ENCODE measurements at places on chromosomes 16 and 17. TPM values are rescaled to one million over a fixed set of nuclear protein-coding genes. Genes with fewer than 3 reads are reported as not detected.
A peak's percentile ranks its signal among the peaks of the same experiment; 100 is the strongest.

GRCh38 chr16:87895641-87896141 is 26.4 kb upstream of the SLC7A5 start:
- DNase-seq, result peak; percentile 74

- no peak for DNase-seq
These were observed 18.8 kb downstream of the MAP1LC3B start for GRCh38 chr16:87410968-87411367.

- DNase-seq, result no peak
These were observed 1.9 kb upstream of the NAT9 start for GRCh38 chr17:74777901-74778515.

DNA sequence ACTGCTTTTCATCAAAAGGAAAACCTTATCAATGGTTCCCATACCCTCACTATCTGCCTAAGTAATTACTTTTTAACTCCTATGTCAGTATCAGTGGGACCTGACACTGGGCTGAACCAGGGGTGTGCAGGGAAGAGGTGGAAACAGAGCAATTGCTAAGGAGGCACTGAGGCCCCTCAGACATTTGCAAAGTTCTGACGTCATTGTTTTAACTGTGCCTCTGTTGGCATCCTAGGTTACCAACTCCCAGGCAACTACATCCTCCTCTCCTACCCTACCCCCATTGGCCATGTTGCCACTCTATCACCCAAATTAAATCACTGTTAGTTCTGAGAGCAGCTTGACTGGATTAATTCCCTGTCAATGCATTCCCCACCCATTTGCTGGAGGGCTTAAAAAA is 8.0 kb upstream of the WWOX start:
- no peak for DNase-seq

- no peak for DNase-seq
These were observed 118.3 kb downstream of the SMG6 start for GRCh38 chr17:2184993-2185931.

DNA sequence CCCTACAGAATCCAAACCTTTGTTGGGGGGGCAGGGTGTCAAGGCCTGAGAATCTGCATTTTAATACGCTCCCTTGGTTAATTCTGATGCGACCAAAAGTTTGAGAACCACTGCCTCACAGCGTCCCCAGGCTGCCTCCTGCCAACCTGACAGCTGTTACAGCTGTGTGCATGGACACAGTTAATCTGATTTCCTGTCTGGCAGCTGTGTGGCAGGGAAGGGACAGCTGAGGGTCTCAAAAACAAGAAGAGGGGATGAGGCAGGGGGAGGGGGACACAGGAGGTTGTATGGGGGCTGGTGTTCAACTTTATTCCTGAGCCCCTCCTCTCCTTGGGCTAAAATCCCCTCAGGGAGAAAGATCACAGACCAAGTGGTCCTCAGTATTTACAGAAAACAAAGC is 17.5 kb downstream of the HDAC5 start:
- DNase-seq, result no peak

- DNase-seq, result no peak
These were observed 22.4 kb downstream of the PLD6 start for GRCh38 chr17:17183744-17184143.

DNA sequence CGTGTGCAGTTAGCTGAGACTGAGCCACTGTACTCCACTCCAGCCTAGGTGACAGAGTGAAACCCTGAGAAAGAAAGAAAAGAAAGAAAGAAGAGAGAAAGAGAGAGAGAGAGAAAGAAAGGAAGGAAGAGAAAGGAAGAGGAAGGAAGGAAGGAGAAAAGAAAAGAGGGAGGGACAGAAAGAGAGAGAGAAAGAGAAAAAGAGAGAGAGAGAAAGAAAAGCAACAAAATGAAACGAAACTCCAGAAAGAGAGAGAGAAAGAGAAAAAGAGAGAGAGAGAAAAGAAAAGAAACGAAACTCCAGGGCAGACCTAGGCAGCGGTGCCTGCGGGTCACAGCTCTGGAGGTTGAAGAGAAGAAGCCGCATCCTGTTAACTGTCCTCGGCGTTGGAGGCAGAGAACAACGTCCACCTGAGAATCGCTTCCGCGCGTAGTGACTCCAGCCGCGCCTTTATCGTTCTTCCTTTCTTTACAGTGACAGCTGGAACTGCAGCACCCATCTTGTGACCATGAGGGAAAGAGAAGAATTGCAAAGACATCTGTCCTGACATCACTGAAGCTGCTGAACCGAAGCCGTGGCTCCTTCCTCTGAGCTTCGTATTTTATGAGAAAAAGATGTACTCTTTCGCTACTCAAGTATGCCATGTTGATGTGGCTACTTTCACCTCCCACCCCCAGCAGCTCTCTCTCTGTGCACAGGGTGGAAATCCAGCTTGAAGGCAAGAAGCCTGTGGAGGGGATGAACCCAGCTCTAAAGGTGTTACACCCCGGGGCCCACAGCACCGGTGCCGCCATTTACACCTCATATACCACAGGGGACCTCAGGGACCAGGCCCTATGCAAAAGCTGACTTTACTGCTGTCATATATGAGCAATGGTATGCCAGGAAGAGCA is 56.9 kb upstream of the DOC2B start:
- no peak for DNase-seq

Gene ARL16
- 35.7 TPM for total RNA-seq

Measured in CD4-positive, alpha-beta T cell (primary cell).